ENCODE measurements at places on chromosomes 6 and 20.
A peak's percentile ranks its signal among the peaks of the same experiment; 100 is the strongest.

DNA sequence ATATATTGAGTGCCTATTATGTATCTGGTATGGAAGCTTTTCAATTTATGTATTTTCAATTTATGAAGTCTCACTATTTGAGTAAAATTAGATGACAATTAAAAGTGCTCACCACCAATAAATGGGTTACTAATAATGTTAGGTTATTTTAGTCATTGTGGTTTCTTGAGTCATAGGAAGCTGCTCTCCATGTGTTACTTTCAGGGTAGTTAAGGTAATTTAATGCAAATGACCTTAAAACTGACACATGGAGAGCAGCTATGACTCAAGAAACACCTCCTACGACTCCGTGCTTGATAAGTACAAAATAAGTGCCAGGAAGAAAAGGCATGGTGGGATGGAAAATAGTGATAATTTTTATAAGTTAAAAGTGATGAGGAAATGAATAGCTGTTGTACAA lies 16.5 kb upstream of the TINAG start:
- DNase-seq, result no peak

DNA sequence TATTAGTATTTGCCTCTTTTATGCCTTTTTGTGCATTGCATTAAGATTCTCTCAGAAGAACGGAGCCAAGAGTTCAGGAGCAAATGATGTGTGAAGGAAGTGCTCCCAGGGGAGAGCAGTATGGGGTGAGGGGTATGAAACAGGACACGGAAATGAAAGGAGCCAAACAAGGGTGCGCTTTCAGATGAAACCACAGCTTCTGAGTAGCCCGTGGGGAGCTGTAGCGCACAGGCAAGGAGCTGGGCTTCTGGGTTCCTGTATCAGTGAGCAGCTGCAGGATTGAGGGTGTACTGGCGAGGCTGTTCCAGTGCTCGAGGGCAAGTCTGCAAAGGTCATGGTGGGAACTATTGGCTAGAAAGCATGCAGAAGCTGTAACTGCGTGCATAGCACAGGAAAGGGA lies 25.4 kb downstream of the ANKEF1 start:
- DNase-seq, result no peak

DNA sequence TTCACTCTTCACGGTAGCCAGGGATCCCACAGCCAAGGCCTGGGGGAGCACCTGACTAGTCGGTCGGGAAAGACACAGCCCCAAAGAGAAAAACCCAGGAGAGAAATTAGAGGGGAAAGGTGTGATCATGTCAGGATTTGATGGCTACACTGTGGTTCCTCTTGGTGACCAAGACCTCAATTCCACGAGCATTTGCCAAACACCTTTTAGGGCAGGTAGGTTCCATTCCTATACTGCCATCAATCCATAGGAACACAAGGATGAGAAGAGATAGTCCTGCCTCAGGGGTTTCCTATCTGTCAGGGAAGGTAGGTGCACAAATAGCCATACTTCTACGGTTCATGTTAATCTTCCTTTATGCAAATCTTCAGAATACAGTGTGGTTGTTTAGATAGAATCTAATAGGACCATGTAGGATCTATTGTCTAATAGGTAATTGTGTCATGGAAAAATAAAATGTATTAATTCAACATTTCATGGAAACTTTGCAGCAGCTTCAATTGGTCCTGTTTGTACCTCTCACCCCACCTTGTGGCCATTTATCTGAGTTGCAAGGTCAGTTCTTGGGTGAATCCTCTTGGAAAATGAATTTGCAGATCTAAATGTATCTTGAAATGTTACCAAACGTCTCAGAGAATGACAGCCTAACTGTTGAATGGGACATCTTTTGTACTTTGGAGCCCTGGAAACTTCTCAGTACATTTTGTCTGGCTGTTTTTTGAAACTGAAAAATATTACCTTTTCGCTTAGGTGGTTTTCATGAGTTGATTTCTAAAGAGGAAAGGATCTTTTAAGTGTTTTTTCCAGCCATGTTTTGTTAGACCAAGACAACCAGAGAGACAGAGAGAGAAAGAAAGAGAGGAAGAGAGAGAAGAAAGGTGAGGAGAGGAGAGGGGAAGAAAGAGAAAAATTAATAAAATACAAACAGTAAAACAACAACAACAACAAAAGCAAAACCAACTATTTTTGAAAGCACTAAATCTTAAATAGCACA lies 33.7 kb upstream of the IYD start:
- peak; percentile 50 for DNase-seq

- DNase-seq, result no peak
Observed at GRCh38 chr6:14652536-14652935, 535.0 kb downstream of the CD83 start.

GRCh38 chr6:110693994-110694393 lies 121.3 kb downstream of the CDK19 start:
- DNase-seq, result no peak

DNA sequence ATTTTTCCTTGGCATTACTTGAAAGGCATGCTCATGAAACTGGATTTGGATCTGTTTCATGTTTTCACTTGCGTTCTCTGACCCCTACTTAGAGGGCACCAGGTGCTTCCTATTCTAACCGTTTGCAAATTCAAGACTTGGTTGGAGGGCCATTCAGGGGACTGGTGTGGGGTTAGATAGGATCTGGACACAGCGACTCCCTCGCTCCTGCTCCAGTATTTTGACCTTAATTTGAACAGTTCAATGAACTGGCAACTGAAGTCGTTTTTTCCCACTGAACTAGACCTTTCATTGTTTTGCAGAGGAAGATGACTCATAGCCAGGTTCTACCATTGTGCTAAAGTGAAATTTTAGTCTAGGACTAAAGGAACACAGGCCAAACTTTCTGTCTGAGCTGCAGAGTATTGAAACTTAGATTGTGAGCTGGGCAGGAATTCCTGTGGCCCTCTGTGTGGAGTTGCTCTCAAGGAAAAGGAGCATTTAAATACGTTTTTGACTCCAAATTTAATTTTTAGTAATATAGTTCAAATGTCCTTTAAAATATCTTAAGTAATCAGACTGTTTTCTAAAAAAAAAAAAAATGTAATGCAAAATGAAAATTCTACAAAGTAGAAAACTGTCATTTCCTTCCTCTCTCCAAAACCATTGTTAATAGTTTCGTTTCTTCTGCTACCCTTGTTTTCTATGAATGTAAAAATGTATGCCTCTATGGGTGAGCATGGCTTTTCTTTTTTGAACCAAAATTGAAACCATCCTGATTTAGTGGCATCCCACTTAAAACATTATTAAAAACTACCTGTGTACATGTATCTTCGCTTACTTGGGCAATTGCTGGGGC lies 64.8 kb downstream of the UTRN start:
- DNase-seq, result no peak

- DNase-seq, result no peak
Observed at GRCh38 chr6:149384464-149384863, 15.6 kb upstream of the SUMO4 start.

Measured in hepatic stellate cell (primary cell).